Foreskin keratinocyte (primary cell): ENCODE measurements at places on chromosomes 1 and 21. TPM values are rescaled to one million over a fixed set of nuclear protein-coding genes. Genes with fewer than 3 reads are reported as not detected.

Gene TDRD5
- not detected in 2 replicates for total RNA-seq

Gene MROH9
- not detected in 2 replicates for total RNA-seq

Gene TMEM69
- total RNA-seq = 46.9 and 50.5 TPM in 2 replicates

Gene ITLN1
- total RNA-seq = not detected in 2 replicates

Gene RGS18
- 0.35 and 0.48 TPM in 2 replicates for total RNA-seq

Gene PTAFR
- total RNA-seq = 5.9 and 6.7 TPM in 2 replicates

Gene PDE4B
- total RNA-seq = not detected in 2 replicates

Gene MORN1
- 5.3 and 5.9 TPM in 2 replicates for total RNA-seq

Gene NHLH1
- 0.04 TPM in 1 of 2 replicates, not detected in the other for total RNA-seq

Gene FAM131C
- total RNA-seq = 0.53 and 0.65 TPM in 2 replicates

Gene LCE1D
- 0.44 TPM in 1 of 2 replicates, not detected in the other for total RNA-seq

Gene RHD
- not detected in 2 replicates for total RNA-seq

Gene ACTL8
- not detected in 2 replicates for total RNA-seq

Gene INSRR
- not detected in 2 replicates for total RNA-seq

Gene RIPK4
- 33.2 and 40.9 TPM in 2 replicates for total RNA-seq

Gene TFF2
- not detected in 2 replicates for total RNA-seq

Gene CFHR1
- total RNA-seq = not detected in 2 replicates

Gene CFAP57
- 0.82 and 0.92 TPM in 2 replicates for total RNA-seq

Gene THBS3
- 9.4 and 13.1 TPM in 2 replicates for total RNA-seq

Gene MMP23B
- total RNA-seq = 1.2 TPM in 1 of 2 replicates, not detected in the other

Gene PSMD4
- total RNA-seq = 216 and 258 TPM in 2 replicates

Gene ERICH3
- not detected in 2 replicates for total RNA-seq

Gene LMO4
- total RNA-seq = 28.7 and 35.6 TPM in 2 replicates

Gene USH2A
- total RNA-seq = not detected in 2 replicates

Gene RPAP2
- 21.4 and 22.1 TPM in 2 replicates for total RNA-seq

Gene B3GALT2
- not detected in 2 replicates for total RNA-seq

Gene GSTM1
- 17.9 and 19.5 TPM in 2 replicates for total RNA-seq

Gene CD53
- total RNA-seq = not detected in 2 replicates

Gene SH2D2A
- total RNA-seq = 8.4 and 12.1 TPM in 2 replicates

Gene ABCA4
- total RNA-seq = 0.03 TPM in 1 of 2 replicates, not detected in the other

Gene KLHDC7A
- not detected in 2 replicates for total RNA-seq

Gene C1orf185
- total RNA-seq = not detected in 2 replicates

Gene DTL
- 28.3 and 29.5 TPM in 2 replicates for total RNA-seq

Gene UBE2U
- not detected in 2 replicates for total RNA-seq

Gene KCNK1
- total RNA-seq = 13.9 and 15.4 TPM in 2 replicates

Gene TMPRSS3
- not detected in 2 replicates for total RNA-seq

Gene GPR25
- total RNA-seq = not detected in 2 replicates

Gene TMEM61
- total RNA-seq = 1.4 and 1.5 TPM in 2 replicates

Gene SPRR3
- total RNA-seq = 0.25 and 0.44 TPM in 2 replicates
